ENCODE measurements at places on chromosomes 7 and 10. TPM values are rescaled to one million over a fixed set of nuclear protein-coding genes. Genes with fewer than 3 reads are reported as not detected.

Gene TRIM50
- not detected for total RNA-seq

Gene ZNF804B
- total RNA-seq, result not detected

Gene SPOCK2
- total RNA-seq, result 0.16 TPM

Gene VAX1
- total RNA-seq, result not detected

Gene EEPD1
- total RNA-seq, result under 0.01 TPM

Gene IGFBP3
- 686 TPM for total RNA-seq

All from cardiac atrium fibroblast (primary cell).